ENCODE measurements at places on chromosomes 11 and 22.

DNA sequence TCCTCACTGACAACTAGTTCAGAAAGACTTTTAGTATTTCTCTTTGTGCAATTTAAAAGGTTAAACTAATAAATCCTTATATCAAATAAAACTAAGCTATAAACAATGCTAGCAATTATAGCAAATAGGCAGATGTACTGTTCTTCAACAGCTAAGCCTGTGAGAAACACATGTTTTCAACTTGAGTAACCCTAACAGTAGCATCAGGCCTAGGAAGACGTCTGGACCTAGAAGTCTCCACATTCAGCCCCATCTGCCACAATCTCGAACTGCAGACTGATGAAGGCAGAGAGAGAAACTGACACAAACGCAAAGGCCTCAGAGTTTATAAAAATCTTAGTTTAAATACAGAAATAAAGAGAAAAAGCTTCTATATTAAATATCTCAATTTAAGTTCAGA lies 2.5 kb downstream of the ST13 start:
- DNase-seq = no peak

- no peak for DNase-seq
These were observed 30.8 kb downstream of the ACO2 start for GRCh38 chr22:41499624-41500280.

DNA sequence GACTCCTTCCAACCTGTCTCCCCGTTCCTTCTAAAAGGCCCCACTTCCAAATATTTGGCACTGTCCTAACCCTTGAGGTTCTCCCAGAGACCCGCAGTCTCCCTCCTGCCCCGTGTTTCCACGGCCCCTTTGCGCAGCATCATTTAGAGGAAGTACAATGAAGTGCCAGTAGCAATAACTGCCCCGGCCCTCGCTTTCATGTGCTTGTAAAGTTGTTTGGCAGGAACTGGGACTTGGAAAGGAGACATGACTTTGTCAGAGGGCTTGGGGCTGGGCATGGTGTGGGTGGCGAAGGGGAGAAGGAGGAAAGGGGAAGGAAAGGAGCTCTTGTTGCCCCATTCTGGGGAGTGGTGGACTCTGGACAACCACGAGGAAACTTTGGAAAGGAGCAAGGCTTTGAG lies 2.6 kb downstream of the CD44 start:
- no peak for DNase-seq

DNA sequence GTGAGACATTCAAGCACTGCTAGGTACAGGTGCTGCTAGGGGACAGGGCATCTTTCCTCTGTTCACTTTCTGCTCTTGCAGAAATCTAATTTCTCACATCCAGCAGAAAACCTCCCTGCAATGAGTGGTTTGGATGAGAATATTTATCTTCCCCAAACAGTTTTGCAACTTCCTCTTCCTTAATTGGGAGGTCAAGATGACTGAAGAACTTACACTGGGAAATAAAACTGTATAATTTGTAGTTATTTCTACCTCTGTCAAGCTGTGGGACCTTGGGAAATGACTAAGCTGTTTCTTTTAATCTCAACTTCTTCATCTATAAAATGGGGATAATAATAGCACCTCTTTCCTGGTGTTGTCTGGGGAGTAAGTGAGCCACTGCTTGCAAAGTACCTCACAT lies 69.8 kb downstream of the PRR5L start:
- no peak for DNase-seq

DNA sequence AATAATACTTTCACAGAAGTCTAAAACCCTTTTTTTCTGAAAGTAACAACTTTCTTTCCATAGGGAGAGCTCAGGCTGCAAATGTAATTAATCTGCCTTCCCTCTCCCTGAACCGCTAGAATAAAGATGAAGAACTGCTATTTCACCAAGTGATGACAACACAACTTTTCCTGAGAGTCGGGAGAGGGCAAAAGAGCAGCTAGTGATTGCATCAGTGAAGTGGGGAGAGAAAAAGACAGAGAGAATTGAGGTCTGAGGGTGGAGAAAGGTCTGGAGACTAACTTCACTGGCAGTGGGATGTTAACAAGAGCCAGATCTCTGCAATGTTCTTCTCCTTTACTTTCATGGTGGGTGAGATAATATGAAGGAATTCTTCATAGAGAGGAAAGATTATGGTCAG lies 10.9 kb upstream of the MPEG1 start:
- no peak for DNase-seq

DNA sequence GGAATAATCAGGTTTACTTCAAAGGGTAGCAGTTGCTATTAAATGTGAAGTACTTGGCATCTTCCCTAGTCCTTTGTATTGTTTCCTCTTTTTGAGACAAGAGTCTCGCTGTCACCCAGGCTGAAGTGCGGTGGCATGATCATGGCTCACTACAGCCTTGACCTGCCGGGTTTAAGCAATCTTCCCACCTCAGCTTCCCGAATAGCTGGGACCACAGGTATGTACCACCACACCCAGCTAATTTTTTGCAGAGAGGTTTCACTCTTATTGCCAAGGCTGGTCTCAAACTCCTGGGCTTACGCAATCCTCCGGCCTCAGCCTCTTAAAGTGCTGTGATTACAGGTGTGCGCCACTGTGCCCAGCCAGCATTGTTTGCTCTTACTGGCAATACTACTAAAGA lies 36.2 kb upstream of the RAPSN start:
- no peak for DNase-seq

DNA sequence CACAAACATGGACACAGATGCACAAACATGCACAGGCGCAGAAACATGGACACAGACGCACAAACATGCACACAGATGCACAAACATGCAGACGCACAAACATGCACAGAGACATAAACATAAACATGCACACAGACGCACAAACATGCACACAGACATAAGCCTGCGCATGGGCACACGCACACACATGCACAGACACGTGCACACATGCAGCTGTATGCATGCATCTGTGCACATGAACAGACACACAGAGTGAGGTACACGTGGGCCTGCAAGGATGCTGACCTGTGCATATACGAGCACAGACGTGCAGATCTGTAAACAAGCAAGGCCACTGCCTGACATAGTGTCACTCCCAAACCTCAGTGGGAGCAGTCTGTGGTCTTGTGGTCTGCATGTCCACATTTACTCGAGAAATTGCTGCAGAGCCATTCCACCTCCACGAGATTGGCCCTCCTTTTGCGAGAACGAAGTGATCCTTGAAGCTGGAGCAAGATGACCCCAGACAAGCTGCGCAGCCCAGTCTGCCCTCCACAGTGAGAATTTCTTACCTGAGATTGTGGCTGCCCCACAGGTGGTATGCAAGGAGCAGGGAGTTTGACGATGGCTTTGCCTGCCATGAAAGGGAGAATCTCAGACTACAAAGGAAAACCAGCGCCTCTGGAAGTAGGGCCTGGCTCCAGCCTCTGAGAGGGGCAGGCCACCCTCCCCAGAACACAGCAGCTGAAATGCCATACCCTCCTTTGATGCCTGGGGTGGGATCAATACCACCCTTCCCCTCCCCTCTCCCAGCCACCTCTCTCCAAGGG lies 299.9 kb downstream of the BRD1 start:
- DNase-seq = no peak

DNA sequence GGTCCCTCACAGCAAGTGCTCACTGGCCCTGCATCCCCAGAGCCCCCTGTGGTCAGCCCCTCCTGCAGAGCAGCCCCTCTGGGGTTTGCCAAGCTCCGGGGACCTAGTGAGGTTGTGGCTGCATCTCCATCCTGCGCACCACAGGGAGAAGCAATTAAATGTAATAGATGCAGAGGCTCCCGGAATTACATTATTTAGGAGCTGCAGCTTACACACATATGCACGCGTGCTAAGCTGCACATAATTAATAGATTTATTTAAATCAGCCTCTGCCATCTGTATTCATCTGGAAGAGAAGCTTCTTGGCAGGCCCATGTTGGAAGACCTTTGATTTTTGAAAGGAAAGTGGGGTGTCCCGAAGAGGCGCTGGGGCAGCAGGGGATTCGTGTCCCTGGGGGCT lies 1271.5 kb downstream of the BRD1 start:
- DNase-seq = no peak

DNA sequence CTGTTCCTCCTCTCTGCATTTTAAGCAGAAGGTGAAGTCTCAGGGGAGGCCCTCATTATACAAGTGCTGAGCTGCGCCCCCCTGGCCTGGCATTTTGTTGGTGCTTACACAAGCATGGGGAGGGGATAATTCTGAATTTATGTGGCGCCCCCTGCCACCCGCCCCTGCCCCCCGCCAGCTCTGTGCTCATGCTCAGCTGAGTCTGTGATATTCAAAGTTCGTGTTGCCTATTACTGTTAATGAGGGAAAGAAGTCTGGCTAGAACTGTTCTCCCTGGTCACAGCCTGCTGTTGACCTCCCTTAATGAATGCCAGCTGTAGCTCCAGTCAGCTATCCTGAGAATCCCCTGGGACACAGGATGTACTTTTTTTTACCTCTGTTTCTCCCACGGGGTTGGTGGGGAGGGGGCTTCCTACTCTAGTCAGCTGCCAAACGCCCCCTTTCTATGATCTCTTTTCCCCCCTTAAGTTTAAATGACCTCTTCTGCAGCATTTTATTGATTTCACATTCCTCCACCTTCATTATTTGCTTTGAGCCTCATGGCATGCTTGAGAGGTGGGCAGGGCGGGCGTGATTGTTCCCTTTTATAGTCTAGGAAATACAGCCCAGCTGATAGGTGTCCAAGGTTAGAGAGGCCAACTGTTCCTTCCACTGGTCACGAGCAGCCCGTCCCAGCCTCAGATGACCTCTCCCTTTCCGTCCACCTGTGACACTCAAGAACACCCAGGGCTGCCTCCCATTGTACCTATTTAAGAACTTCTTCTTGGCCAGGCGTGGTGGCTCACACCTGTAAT lies 12.2 kb downstream of the USP2 start:
- DNase-seq = no peak

DNA sequence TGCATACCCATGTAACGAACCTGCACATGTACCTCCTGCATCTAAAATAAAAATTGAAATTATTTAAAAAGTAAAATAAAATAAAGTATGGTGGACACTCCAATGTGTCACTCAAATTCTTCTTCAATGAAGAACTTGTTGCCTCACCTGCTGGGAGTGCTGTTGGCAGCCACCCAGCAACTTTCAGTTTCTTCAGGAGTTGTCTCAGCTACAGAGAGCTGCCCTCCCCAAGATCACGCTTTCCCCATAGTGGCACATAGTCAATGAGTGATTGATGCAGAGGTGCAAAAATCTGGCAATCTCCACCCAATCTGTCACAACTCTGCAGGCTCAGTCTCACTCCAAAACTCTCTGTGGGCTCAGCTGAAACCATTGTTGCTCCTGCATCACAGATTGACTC lies 92.3 kb upstream of the C11orf87 start:
- DNase-seq = no peak

- DNase-seq = no peak
These were observed 8.4 kb downstream of the CWC15 start for GRCh38 chr11:94964934-94965333.

DNA sequence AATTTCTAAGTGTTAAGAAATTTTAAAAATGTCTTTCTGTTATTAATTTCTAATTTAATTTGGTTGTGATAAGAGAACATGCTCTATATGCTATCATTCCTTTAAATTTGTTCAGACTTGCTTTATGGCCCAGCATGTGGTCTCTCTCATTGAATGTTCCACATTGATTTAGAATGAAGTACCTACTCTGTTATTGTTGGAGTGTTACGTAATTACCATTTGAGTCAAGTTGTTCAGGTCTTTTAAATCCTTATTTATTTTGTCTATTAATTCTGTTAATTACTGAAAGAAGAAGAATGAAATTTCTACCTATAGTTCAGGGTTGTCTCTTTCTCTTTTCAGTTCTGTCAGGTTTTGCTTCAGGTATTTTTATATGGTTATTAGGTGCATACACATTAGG lies 57.0 kb downstream of the PRMT3 start:
- no peak for DNase-seq

DNA sequence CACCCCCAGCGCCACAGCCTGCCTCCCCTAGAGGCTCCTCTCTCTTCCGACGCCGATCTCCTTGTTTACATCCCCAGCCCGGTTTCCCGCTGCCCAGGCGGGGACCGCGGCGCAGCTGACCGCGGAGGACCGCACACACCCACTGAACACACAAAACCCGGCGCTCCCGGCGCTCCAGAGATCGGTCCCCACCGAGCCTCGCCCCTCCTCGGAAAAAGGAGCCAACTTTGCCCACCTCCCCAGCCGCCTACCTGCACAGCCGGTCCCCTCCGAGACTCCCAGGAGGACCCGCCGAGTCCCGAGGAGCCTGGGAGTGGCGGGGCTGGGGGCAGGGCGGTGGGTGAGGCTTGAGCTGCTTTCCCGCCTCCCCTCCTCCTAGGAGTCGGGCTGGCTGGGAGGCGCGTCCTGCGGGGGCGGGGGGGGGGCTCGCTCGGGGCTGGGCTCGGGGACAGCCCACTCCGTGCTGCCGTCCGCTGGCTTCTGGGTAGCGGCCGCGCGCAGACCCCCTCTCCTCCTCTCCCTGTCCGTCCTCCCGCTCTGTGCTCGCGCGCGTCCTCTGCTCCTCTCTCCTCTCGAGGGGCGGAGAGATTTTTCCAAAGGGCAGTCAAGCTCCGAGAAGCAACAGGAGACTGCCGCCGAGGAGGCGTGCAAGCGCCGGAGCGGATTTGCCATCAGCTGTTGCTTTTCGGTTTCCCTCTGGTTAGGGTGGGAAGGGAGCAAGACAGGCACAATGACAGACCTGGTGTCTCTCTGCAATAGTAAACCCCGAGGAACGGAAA lies at the start of gene FXYD6:
Gene FXYD6, minus strand, starts transcription at position 318 of the 779 bp plus-strand sequence. CDS start 33,882 bp downstream, outside the sequence.
- DNase-seq = no peak

DNA sequence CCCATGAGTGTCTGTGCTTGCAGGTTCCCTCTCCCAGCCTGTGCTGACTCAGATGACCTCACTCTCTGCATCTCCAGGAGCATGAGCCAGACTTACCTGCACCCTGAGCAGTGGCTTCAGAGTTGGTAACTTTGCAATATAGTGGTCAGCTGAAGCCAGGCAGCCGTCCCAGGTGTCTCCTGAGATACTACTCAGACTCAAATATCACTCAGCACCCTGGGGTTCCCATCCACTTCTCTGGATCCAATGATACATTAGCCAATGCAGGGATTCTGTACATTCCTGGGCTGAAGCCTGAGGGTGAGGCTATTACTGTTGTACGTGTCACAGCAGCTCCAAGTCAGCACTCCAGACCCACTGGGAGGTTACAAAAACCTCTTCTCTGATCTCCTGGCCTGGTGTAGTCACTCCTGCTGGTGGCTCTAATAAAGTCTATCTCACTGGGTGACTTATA lies 87.8 kb upstream of the TOP3B start:
- DNase-seq = no peak

DNA sequence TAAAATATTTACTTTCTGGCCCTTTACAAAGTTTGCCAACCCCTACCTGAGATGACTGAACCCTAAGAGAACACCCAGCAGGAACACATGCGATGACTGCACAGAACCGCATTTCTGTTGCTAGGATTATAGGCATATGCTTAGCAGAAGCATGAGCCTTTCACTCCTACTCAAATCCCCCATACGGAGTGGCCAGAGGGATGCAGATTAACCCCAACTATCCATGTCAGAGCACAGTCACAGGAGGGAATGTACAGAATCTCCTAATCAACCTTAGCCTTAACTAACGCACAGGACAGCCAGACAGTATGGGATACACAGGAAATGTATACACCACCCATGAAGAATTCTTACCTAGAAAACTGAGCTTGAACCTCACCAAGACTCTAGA lies 6.2 kb downstream of the HPS4 start:
- DNase-seq = no peak
